ENCODE measurements at places on chromosomes 5 and 9.

DNA sequence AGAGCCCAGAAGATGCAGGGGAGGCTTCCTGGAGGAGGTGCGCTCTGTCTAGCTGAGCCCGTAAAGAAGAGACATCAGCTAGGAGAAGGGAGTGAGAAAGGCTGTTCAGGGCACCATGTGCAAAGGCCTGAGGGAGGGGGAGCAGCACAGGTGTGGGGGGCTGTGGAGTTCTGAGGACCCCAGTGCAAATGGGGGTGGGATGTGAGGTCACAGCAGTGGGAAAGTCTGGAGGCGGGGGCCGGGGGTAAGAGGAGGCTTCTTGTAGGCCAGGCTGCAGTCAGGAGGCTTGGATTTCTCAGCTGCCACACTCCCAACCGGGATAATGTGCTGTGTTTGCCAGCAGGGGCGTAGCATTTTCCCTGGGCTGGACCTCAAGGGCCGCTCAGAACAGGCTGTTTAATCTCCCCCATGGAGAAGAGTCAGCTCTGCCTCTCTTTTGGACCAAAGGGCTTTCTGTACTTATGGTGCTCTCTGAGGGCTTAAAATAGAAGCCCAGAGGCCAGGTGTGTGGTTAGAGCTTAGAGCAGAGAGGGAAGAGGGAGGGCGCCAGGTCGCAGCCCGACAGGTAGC, 5.7 kb downstream of the NEURL1B start:
- no peak for DNase-seq

DNA sequence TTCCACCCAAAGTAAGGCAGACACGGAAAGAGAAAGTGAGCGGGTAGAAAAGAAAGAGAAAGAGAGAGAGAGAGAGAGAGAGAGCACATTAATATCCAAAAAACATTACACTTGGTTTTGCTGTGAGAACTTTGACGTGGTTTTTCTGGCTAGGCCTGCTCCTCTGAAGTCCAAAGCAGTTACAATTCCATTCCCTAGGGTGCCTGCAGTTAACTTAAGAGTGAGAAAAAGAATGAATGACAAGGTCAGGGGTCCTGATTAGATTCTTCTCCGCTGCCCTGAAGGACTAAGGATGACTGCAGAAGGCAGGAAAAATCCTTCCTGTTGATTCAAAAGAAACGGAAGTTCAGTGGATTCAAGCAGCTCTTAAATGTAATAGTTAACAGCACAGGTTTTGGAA, 589.8 kb downstream of the PRELID2 start:
- no peak for DNase-seq

DNA sequence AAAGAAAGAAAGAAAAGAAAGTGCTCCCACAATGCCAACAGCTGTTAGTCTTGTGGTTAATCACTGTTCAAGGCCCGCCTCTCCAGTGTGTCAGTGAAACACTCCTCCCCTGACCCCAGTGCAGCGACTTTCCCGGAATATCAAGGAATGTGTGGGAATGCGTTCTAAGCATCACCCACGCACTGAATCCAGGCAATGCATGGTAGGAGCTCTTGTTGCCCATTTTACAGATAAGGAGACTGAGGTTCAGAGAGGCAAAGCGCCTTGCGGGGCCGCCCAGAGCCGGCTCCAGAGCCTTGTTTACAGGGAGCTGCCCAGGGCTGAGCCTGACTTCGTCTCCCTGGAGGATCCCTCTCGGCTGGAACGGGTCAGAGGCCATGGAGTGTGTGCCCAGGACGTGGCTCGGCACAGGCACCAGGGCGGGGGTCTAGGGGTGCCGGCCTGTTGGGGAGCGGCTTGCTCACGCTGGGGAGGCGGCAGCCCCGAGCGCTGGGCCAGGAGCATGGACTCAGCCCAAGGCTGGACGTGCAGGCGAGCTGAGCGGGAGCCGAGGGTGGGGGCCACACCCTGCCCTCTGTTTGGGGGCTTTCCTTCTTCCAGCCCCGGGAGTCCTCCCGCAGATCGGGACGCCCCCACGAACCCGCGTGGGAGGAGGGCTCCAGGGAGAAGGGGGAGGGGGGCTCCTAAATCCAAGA, 823 bp downstream of the ST6GALNAC6 start:
- DNase-seq: peak; percentile 64

DNA sequence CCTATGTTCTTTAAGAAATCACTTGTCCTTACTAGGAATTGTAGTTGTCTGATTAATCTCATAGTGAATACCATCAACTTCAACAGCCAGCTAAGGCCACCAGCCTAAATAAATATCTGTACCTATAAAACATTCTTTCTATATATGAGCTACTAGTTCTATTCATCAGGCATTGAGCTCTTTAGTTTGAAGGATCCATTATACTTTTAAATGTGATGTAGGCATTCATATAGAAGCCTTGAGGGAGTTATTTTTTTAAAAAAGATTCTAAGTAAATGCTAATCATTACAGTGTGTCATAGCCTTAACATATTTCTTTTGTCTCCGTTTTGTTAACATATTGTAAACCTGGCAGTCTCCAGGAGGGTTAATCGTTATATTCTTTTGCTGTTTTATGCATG, 838.3 kb downstream of the PTPRD start:
- no peak for DNase-seq

DNA sequence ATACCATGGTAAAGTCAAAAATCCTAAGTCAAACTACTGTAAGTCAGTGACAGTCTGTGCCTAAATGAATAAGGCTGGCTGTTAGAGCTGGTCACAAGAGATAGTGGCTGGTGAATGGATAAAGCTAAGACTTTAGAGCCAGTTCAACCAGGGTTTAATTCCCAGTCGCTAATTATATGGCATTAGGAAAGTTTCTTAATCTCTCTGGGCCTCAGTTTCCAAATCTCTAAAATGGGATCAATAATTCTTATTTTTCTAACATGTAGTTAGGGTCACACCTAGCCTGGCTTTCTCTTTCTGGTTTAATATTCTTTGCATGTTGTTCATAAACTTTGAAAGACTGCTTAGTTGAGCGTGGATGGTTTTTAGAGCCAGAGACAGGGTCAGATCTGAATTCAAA, 64.8 kb downstream of the SMIM15 start:
- no peak for DNase-seq

DNA sequence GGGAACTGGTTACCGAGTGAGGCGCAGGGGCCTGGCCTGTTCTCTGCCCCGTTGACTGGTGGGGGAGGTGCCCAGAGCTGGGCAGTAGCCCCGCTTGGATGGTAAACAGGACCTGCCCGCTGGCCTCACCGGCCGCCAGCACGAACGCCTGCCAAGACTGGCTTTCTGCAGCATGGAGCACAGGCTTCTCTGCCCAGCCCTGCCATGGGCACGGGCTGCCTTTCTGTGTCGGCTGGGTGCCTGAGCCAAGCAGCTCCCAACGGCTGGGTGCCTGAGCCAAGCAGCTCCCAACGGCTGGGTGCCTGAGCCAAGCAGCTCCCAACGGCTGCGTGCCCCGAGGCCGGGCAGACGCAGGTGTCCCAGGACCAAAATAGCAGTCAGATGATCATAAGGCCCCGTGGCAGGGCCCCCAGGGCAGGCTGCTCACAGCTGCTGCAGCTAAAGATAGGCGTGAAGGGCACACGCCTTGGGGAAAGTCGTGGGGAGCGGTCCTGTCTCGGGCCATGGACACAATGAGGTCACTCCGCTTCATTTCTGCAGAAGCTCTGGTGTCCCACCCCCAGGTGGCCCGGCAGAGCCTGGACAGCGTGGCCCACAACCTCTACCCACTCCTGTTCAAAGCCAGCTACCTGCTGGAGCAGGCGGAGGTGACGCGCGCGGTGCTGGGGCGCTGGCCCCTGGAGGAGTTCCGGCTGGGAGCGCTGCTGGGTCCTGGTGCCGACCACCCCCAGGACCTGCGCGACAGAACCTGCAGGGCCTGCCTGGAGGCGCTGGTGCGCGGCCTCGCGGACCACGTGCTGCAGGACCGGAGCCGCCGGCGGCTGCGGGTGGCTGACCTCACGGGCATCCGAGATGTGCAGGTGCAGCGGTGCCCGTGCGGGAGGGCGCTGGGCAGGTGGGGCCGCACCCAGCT, at the start of gene LRRC14B:
Gene LRRC14B, plus strand, starts transcription at position 460 of the 913 bp plus-strand sequence. Its CDS starts 44 bp downstream, at position 504.
- DNase-seq: no peak

Data from AG04450 (cell line).